ENCODE measurements at places on chromosomes 12 and 14. TPM values are rescaled to one million over a fixed set of nuclear protein-coding genes. Genes with fewer than 3 reads are reported as not detected.

Gene CYP46A1
- 0.52 TPM for total RNA-seq

GRCh38 chr12:126676434-126676833 lies 1590.5 kb upstream of the TMEM132C start:
- no peaks in the 10 kb centered on the region for H3K27me3 ChIP-seq
- no peaks in the 10 kb centered on the region for H3K36me3 ChIP-seq
- DNase-seq: no peak
- H3K4me1 ChIP-seq: no peaks in the 10 kb centered on the region
- H3K4me3 ChIP-seq: no peak overlapping the region
- no peak overlapping the region for H3K27ac ChIP-seq

DNA sequence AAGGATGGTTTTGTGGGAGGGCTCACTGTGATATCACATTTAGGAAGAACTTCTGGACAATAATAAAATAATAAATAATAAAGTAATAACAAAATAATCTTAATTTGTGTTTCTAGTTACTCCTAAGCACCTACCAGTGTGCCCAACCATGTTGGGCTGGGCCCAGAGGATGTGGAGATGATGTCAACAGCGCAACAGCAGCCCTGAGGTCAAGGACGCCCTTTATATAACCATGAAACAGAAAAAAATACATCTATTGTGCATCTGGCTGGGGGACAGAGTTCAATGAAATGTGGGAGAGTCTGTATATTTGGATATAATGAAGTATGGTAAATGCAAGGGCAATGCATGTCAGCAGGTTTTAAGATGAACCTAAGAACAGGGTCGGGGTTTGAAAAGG lies 552.8 kb downstream of the VRK1 start:
- H3K27me3 ChIP-seq: no peaks in the 10 kb centered on the region
- no peaks in the 10 kb centered on the region for H3K36me3 ChIP-seq
- no peak for DNase-seq

DNA sequence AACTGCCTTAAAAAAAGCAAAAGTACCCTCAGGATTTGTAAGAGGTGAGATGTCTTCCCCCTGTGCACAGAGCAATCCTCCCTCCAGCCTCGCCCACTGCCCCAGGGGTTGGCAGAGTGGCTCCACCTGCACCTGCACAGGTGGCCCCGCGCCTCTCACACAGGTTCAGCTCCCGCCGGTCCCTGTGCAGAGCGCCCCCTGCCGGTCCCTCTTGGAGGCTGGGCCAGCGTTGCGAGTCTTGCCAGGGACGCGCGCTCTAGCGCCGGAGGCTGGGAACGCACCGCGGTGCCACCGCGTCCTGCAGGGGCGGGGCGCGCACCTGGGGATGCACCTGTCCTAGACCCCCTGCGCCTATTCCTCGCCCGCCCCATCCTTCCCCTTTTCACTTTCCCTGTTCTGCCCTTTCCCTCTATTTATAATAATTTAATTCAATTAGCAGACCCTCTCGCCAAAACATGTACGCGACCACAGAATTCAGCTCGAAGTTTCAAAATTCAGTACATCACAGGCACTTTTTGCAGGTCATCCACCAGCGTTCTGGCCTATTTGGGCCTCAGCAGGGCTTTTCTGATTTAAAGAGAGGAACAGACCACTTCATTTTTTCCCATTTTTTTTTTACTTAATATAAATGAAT lies 618.6 kb downstream of the AACS start:
- no peaks in the 10 kb centered on the region for H3K27me3 ChIP-seq
- H3K27ac ChIP-seq: no peak overlapping the region
- no peaks in the 10 kb centered on the region for H3K4me1 ChIP-seq
- H3K36me3 ChIP-seq: no peaks in the 10 kb centered on the region
- DNase-seq: peak; percentile 46

GRCh38 chr12:103851127-103851526 lies 10.1 kb upstream of the NT5DC3 start:
- H3K27ac ChIP-seq: no peak overlapping the region
- H3K36me3 ChIP-seq: no peaks in the 10 kb centered on the region
- DNase-seq: no peak
- peaks cover 6% of the 10 kb centered on the region for H3K4me1 ChIP-seq
- H3K4me3 ChIP-seq: no peak overlapping the region

DNA sequence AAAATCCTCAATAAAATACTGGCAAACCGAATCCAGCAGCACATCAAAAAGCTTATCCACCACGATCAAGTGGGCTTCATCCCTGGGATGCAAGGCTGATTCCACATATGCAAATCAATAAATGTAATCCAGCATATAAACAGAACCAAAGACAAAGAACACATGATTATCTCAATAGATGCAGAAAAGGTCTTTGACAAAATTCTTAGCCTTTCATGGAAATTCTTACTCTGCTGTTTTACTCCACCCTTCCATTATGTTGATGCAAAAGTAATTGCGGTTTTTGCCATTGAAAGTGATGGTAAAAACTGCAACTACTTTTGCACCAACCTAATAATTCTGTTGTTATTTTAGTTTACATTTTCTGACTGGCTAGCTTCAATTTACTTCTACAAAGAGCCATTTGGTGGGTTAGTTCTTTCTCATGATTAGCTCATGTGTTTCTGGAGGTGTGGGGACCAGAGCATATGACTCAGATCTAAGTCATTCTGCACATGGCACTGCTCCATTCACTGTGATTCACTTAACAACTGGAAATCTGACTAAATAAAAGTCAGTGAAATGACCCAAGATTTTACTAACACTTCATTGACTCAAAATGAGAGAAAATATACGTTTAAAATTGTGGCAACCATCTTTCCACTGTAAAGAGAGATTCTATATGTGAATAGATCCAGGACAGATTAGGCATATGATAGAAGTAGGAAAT lies 99.9 kb downstream of the TMTC3 start:
- no peaks in the 10 kb centered on the region for H3K36me3 ChIP-seq
- H3K27me3 ChIP-seq: no peaks in the 10 kb centered on the region
- H3K27ac ChIP-seq: no peak overlapping the region
- DNase-seq: peak; percentile 32
- H3K4me1 ChIP-seq: peaks cover 6% of the 10 kb centered on the region

DNA sequence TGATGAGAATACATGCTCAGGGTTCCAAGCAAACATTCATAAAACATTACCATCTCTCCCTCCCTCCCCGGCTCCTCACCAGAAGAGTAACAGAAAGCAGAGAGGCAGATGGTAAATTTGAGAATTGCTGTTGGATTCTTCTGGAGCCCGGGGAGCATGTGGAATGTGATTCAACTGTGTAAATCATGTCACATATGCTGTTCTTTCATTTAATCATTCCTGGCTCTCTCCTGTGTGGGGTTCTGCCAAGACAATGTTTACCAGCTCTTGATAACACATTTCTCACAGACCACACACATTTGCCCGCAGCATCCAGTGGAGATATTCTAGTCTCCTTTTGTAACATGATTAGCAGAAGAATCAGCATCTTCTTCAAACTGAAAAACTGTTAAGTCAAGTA lies 23.4 kb upstream of the NR2C1 start:
- H3K27ac ChIP-seq: peak overlapping the region; percentile 11
- DNase-seq: no peak
- H3K36me3 ChIP-seq: peaks cover 31% of the 10 kb centered on the region
- no peak overlapping the region for H3K4me3 ChIP-seq
